Airway epithelial cell (primary cell): ENCODE measurements at places on chromosomes 12 and 14. TPM values are rescaled to one million over a fixed set of nuclear protein-coding genes. Genes with fewer than 3 reads are reported as not detected.

MYO1H gene
- total RNA-seq = 0.14 and 1.3 TPM in 2 replicates

PMCH gene
- not detected in 2 replicates for total RNA-seq

KSR2 gene
- not detected in 2 replicates for total RNA-seq

ABHD4 gene
- 7.5 and 10.4 TPM in 2 replicates for total RNA-seq

POTEG gene
- total RNA-seq = not detected in 2 replicates

IAPP gene
- total RNA-seq = not detected in 2 replicates

DIP2B gene
- total RNA-seq = 26.0 and 31.2 TPM in 2 replicates

LRP1-AS gene
- total RNA-seq = not detected in 2 replicates

CAPZA3 gene
- not detected in 2 replicates for total RNA-seq

RPL10L gene
- not detected in 2 replicates for total RNA-seq

ACOT4 gene
- total RNA-seq = 0.42 and 2.0 TPM in 2 replicates

ANKRD9 gene
- total RNA-seq = 46.3 and 72.0 TPM in 2 replicates

ZNF664 gene
- 31.6 and 33.6 TPM in 2 replicates for total RNA-seq

SLC7A7 gene
- 1.3 TPM in 1 of 2 replicates, not detected in the other for total RNA-seq

ST8SIA1 gene
- total RNA-seq = 0.21 and 0.23 TPM in 2 replicates

PTGDR gene
- not detected in 2 replicates for total RNA-seq

SRGAP1 gene
- 3.3 and 6.0 TPM in 2 replicates for total RNA-seq

SP7 gene
- not detected in 2 replicates for total RNA-seq

NTS gene
- total RNA-seq = not detected in 2 replicates

GUCY2C gene
- not detected in 2 replicates for total RNA-seq

IRF2BPL gene
- total RNA-seq = 29.6 and 37.4 TPM in 2 replicates
